Occipital lobe (tissue), 3 donors: ENCODE measurements at places on chromosomes 1 and 21.

DNA sequence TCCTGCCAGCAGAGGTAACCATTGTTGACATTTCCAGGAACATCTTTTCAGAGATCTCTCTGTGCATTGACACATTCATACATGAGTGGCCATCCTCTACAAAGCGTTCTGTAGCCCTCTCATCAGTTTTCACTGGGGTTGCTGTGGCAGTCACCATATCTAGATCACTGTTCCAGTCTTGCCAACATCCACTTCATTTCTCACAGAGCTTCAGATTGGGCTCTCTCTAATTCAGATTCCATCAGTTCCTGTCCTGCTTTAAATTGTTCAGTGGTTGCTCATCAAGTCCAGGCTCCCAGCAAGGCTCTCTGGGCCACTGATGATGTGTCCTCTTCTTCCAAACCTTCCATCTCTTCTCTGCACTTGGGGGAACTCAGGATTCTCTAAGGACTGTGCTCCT, 173.7 kb downstream of the KCNJ6 start:
- DNase-seq = no peak

DNA sequence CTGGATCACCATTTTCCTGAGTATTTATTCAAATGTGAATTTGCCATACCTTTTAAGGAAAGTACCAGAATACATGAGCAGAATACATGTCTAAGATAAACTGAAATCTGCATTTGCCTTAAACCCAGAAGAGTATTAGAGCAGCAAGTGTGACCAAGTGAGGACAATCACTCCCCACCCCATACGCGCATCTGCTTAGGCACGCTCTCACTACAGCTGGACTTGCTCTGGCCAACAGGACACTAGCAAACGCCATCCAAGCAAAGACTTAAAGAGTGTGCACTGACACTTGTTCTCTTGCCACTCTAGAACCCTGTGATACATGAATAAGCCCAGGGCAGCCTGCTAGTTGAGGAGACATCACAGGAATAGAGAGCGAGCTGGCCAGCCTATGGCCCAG, 25.6 kb downstream of the NUP133 start:
- no peak for DNase-seq

DNA sequence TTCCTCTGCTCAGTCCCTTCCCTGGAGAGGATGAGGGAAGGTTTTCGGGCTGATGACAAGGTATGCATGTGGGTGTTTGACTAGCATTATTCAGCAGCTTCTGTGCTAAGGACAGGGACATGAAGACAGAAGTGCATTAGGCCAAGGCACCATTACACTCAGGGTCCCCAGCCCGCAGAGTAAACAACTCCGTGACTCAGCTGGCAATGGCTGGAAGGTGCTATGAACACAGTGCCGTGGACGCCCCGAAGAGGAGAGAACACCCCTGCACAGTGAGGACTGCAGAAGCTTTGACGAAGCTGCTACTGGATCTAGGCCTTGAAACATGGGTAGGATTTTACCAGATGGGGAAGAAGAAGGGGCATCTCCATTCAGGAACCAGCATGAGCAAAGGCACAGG, 13.7 kb upstream of the EPS8L3 start:
- no peak for DNase-seq

GRCh38 chr1:209675565-209676154, 448 bp downstream of the G0S2 start:
- no peak for DNase-seq

- no peak for DNase-seq
These were observed 98.7 kb upstream of the C8B start for GRCh38 chr1:57064379-57065140.

GRCh38 chr1:79568411-79568810, 561.9 kb upstream of the ADGRL4 start:
- no peak for DNase-seq

DNA sequence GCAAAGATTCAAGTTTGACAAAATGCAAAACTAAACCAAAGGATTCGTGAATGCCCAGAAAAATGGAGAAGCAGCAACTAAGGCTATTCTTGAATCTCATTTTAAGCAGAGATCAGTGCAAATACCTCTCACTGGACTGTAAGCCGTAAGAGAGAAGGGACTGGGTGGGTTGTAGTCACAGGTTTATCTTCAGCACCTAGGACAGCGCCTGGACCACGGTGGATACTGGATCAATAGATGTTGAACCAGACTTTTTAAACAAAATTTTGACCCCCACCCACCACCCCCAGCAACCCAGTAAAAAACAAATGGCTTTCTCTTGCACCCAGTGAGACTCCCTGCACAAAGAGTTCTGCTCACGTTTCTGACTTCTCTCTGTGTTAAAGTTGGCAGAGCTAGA, 347.1 kb downstream of the AJAP1 start:
- no peak for DNase-seq

GRCh38 chr1:229027622-229028182, 243.2 kb upstream of the RAB4A start:
- DNase-seq = no peak

- DNase-seq = no peak
These were observed 49.1 kb upstream of the GNG12 start for GRCh38 chr1:67882196-67882958.

DNA sequence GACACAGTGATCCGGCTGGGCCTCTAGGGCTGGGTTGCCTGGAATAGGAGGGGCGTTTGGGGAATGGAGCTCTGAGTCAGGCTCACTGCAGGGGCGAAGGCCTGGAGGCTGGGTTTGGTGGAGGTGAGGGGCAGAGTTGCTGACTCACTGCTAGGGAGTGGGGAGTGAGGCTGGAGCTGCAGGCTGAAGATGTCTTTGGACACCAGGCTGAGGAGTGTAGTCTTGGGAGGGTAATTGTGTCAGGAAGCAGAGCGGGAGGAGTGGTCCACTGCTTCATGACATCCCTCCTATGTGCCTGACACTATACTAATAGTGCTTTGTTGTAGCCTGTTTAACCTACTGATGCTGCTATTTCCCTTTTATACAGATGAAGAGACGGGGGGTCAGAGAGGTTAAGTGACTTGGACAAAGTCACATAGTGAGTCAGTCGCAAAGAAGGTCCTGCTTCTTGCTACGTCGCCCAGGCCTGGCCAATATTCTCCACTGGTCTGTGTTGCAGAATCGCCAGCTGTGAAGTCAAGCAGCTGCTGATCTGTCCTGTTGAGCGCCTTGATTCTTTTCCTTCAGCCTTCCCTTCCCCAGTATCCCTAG, 13.6 kb downstream of the ACTL8 start:
- no peak for DNase-seq

- no peak for DNase-seq
These were observed 69.0 kb upstream of the DIRAS3 start for GRCh38 chr1:68119445-68119844.

DNA sequence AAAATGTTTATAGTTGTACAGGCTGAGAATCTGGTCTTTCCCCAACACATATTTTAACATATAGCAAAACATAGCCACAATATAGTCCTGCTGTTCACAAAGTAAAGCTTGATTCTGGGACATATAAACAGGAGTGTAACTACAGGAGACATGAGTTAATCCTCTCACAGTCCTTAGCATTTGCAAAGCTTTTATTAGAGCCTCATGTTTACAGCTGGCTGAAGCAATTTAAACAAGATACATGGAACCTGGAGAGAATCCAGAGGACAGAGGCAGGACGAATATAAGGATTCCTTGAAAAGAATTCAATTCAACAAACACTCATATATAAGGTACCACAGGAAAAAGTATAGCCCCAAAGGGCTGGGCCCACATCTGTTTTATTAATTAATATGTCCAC, 163.4 kb downstream of the ADGRL4 start:
- no peak for DNase-seq

DNA sequence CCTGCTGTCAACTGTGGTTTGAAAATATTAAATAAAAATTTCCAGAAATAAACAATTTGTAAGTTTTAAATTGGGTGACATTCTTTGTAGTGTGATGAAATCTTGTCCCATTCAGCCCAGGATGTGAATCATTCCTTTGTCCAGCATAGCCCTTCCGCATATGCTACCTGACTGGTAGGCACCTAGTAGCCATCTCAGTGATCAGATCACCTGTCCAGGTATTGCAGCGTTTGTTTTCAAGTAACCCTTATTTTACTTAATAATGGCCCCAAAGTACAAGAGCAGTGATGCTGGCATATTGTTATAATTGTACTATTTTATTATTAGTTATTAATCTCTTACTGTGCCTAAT, 351.6 kb upstream of the B3GALT2 start:
- no peak for DNase-seq

- DNase-seq = no peak
These were observed 5.9 kb downstream of the TNR start for GRCh38 chr1:175737451-175737850.

DNA sequence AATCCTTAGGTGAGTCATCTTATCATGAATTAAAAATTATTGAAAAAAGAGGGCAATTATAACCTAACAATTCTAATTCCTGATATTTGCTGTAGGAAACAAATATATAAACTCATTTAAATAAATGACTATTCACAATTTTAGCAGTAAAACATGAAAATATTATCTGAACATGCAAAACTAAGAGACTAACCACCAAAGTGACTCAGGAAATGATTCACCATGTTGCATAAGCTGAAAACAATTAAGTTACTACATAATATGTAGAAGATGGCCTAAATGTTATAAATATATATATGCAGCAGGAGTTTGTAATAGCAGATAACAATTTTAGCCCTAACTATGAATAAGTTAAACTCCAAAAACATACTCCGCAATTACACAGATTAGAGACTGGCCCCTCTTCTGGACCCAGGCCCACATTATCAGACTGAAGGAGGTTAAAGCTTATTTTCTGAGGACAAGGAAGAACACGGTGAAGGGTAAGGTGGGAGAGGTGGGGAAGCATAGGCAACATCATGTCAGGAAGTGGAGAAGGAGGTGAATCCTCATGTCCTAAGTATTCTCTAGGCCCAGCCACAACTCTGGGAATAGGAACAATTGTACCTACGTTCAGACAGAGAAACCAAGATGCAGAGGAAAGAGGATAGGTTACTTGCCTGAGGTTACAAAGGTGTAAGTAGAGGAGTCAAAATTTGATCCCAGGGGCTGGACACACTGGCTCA, 15.6 kb upstream of the AIM2 start:
- no peak for DNase-seq

- DNase-seq = no peak
These were observed 392 bp upstream of the TAGLN2 start for GRCh38 chr1:159925719-159926078.

DNA sequence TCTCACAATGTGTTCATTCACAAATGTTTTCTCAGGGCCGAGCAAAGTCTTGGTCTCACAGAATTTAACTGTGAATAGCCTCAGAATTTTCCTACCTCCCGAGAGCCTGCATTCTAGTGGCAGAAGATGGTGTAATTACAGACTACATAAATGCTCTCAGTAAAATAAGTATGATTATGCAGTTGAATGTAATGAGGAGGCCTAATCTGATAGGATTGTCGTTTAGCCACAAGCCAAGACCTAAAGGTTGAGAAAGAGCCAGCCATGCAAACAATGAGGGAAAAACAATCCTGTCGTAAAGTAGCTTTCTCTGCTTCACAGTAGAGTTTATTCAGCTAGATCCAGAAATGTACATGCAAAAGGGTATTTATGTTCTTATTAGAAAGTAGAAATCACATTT, 607.8 kb upstream of the B3GALT2 start:
- DNase-seq = no peak

DNA sequence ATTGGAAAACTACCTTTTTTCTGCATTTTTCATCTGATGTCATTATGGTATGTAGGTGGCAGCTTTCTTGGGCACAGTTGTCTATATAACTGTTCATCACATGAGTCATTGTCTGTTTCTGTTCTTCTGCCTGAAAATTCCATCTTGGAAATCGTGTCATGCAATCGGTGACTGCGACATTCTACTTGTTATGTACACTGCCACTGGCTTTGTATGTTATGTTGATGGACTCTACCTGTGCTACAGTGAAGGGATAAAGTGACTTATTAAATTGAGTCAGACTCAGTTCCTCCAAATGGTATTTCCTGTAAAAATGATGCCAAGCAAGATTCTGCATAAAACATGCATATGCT, 8.6 kb downstream of the SMAP2 start:
- DNase-seq = no peak

- no peak for DNase-seq
These were observed 57.6 kb downstream of the ROR1 start for GRCh38 chr1:63831409-63831808.

DNA sequence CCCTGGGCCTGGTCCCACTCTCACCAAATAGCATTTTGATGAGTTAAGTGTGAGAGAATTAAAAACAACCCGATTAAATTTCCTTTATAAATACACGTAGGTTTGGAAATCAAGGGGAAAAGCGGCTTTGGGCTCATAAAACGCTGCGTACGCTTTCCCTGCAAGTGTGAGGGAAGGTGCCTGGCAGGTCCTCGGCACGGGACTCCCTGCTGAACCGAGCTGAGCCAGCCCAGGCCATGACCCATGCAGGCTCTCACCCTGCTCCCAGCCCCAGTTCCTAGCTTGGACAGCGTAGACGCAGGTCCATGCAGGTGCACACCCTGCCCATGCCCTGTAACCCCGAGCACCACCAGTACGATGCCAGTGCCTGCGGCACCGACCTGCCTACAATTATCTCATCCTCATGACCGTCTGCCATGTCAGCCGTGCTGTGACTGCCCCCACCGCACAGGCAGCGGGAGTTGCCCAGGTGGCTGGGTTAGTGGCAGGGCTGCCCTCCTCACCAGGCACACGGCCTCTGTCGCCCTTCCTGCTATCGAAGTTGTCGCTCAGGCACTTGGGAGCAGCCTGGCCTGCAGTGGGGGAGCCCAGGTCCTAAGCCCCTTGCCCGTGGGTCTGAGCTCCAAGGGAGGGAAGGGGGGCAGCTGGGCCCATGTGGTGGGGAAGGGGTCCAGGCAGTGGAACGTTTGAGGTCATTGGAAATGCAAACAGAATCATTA, 41.0 kb upstream of the ACTRT2 start:
- DNase-seq = no peak

DNA sequence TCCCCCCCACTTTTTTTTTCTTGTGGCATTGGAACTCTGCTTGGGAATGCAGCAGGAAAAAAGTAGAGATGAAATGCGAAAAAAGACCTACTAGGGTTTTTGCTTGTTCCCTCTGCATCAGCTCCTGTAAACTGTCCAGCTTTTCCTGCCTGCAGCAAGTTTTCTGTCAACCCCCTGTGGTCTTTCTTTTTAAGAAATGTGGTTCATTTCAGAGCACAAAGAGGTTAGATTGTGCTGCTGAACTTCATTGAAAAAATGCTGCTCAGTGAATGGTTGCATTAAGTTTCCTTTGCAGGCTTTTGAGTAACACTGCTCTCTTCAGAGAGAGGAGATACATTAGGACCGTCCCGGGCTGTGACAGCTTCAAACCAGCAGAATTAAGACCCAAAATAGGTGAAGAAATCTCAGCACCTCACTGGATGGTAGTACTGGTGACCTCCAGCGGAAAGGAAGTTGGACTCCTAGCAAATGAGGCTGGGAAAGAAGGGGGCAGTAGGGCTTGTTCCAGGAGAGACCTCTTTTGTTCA, 80.7 kb downstream of the NDUFS5 start:
- no peak for DNase-seq

- no peak for DNase-seq
These were observed 129.0 kb upstream of the TMPRSS2 start for GRCh38 chr21:41636636-41637630.

DNA sequence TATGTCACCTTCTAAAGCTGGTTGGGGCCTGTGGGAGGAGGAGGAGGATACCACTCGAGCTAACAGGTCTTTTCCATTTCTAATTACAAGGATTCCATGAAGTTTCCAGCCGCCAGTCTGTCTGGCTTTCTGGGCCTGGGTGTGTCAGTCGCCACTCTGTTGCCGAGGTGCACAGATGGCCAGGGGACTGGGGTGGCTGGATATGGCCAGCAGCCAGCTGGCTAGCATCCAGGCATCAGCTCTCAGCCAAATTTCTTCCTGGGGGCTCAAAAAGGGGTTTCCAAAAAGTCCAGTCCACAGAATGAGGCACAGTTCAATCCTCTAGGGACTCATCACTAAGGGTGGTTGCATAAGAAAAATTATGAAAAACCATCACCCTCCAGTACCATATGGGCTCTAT, 32.4 kb downstream of the ITPKB start:
- DNase-seq = no peak
